Naive thymus-derived CD8-positive, alpha-beta T cell (primary cell): ENCODE measurements at places on chromosomes 4 and X. TPM values are rescaled to one million over a fixed set of nuclear protein-coding genes. Genes with fewer than 3 reads are reported as not detected.

DNA sequence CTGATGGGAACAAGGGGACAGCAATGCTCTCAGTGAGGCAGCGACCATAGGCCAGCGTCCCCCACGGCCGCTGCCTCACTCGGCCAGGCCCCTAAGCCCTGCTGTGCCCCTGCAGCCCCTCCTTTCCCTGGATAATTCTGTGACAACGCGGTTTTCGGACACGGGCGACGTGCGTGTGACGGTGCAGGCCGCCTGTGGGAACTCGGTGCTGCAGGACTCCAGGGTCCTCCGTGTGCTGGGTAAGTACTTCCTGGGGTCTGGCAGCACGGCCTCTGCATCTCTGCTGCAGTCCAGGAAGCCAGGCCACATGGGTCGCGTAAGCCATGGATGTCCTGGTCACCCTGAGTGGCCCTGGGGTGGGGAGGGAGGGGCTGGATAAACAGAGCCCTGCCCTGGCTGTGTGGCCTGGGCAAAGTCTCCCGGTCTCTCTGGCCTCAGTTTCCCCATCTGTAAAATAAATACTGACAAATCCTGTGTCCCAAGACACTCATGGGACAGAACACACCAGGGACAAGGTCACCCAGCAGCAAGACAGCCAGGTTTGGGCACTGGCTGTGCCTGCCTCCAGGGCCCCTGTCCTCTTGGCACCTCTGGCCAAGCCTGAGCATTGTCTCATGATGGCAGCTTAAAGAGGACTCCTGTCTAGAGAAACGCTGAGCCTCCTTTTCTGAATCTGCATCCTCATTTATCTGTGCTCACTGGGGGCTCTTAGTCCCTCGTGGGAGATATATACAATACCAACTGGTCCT is 212.8 kb downstream of the AFAP1 start:
- H3K27ac ChIP-seq = no peak overlapping the region
- H3K27me3 ChIP-seq = no peaks in the 10 kb centered on the region
- H3K4me1 ChIP-seq = no peaks in the 10 kb centered on the region
- H3K4me3 ChIP-seq = no peak overlapping the region
- DNase-seq = no peak

Gene DCAF8L1
- not detected for total RNA-seq

Gene CT45A1
- total RNA-seq = not detected

DNA sequence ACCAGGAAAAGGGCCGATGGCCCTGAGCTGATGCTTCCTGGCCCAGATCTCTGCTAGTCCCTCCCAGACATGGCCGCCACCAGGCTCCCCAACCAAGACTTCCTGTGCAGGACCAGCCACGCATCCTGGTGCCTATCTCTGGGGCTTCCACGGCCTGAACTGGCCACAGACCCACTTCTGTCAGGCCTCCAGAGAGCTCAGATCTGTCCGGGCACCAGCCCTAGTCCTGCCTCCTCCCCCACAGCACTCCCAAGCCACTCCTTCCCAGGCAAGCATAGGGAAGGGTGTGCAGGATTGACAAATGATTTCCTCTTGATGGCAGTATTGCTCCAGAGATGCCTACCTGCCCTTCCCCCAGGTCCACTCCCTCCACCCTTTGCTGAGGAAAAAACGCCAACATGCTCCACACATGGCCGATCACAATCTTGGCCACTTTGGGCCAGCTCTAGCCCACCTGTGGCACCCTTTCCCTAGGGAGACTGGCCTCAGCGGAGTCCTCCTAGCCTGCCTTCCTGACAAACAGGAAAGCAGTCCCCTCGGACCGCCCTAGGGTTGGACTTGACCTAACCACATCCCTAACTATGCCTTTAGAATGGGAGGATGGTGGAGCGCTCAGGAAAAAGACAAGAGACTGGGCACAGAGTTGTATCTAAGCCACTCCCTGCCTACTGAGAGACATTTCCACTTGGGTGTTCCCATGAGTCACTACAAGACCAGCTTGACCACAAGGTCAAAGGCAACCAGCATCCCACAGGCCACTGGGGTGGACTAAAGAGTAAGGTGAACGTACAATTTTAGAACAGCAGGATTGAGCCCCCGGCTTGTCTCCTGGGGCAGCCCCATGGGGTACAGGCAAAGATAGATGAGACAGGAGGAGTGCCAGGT is 277.5 kb upstream of the AGTR2 start:
- no peak overlapping the region for H3K27ac ChIP-seq
- H3K36me3 ChIP-seq = no peaks in the 10 kb centered on the region
- H3K4me3 ChIP-seq = no peak overlapping the region
- no peaks in the 10 kb centered on the region for H3K4me1 ChIP-seq

GRCh38 chr4:37562592-37562991 is 123.6 kb downstream of the RELL1 start:
- H3K4me3 ChIP-seq = no peak overlapping the region
- no peaks in the 10 kb centered on the region for H3K4me1 ChIP-seq
- no peaks in the 10 kb centered on the region for H3K27me3 ChIP-seq
- H3K27ac ChIP-seq = no peak overlapping the region

- H3K27me3 ChIP-seq = no peaks in the 10 kb centered on the region
- no peaks in the 10 kb centered on the region for H3K4me1 ChIP-seq
- H3K36me3 ChIP-seq = peaks cover 6% of the 10 kb centered on the region
- no peak overlapping the region for H3K27ac ChIP-seq
- DNase-seq = no peak
Observed at GRCh38 chr4:188008377-188008776, 12.8 kb downstream of the ZFP42 start.

Gene TRAM1L1
- not detected for total RNA-seq

- H3K27me3 ChIP-seq = no peaks in the 10 kb centered on the region
- no peaks in the 10 kb centered on the region for H3K36me3 ChIP-seq
- H3K27ac ChIP-seq = no peak overlapping the region
- H3K4me3 ChIP-seq = no peak overlapping the region
- DNase-seq = no peak
- no peaks in the 10 kb centered on the region for H3K4me1 ChIP-seq
Observed at GRCh38 chr4:20520901-20521300, 179.4 kb upstream of the PACRGL start.

DNA sequence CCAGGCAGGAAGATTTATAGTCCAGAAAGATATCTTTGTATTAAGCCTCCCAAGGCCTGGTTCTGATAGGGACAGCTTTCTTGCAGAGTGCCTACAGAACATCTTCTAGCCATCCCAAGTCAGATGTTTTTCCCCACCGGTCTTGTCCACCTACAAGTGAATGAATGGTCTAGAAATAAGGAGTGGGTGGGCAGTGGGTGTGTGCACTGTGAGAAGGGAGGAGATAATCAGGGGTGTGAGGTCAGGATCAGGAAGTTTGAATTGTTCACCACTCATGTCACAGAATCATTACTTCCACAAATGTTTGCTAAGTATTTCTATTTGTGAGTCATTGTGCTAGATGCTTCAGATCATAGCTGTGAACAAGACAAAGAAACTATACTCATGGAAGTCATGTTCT is 332.6 kb downstream of the NKX6-1 start:
- no peaks in the 10 kb centered on the region for H3K36me3 ChIP-seq
- no peak overlapping the region for H3K27ac ChIP-seq
- no peaks in the 10 kb centered on the region for H3K4me1 ChIP-seq
- H3K27me3 ChIP-seq = peaks cover 2% of the 10 kb centered on the region
- DNase-seq = no peak

DNA sequence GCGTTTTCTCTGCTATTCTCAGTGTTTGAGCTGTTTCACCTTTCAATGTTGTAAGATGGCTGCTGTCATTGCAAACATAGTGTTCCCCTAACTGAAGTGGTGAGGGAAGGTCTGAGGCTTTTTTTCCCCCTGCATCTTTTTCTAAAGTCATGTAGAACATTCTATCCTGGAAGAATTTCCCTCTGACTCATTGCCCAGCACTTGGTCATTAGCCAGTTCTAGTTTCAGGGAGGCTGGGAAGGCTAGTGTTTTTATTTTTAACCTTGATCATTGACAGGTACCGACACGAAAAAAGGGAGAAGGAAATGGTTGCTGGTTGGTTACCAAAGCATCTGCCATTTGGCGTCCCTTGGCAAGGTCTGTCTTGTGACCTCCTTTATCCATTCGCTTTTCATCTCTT is 6.6 kb downstream of the LANCL3 start:
- no peak overlapping the region for H3K4me3 ChIP-seq
- H3K27me3 ChIP-seq = peaks cover 11% of the 10 kb centered on the region
- no peaks in the 10 kb centered on the region for H3K36me3 ChIP-seq
- no peak overlapping the region for H3K27ac ChIP-seq

GRCh38 chr4:39255266-39255665 is 72.9 kb downstream of the WDR19 start:
- no peaks in the 10 kb centered on the region for H3K27me3 ChIP-seq
- peaks cover 13% of the 10 kb centered on the region for H3K36me3 ChIP-seq
- no peak overlapping the region for H3K27ac ChIP-seq
- DNase-seq = no peak

Gene TEX13C
- not detected for total RNA-seq

- H3K27me3 ChIP-seq = no peaks in the 10 kb centered on the region
- H3K27ac ChIP-seq = no peak overlapping the region
- H3K4me1 ChIP-seq = no peaks in the 10 kb centered on the region
- peak; percentile 20 for DNase-seq
- H3K4me3 ChIP-seq = no peak overlapping the region
Observed at GRCh38 chrX:55135171-55135570, 46.4 kb downstream of the PAGE2 start.

GRCh38 chr4:726235-726787 is 20.7 kb downstream of the PCGF3 start:
- H3K36me3 ChIP-seq = peaks cover 5% of the 10 kb centered on the region
- no peak overlapping the region for H3K27ac ChIP-seq
- peaks cover 24% of the 10 kb centered on the region for H3K4me1 ChIP-seq
- DNase-seq = no peak

Gene GAGE13
- not detected for total RNA-seq

Gene LGI2
- total RNA-seq = not detected

DNA sequence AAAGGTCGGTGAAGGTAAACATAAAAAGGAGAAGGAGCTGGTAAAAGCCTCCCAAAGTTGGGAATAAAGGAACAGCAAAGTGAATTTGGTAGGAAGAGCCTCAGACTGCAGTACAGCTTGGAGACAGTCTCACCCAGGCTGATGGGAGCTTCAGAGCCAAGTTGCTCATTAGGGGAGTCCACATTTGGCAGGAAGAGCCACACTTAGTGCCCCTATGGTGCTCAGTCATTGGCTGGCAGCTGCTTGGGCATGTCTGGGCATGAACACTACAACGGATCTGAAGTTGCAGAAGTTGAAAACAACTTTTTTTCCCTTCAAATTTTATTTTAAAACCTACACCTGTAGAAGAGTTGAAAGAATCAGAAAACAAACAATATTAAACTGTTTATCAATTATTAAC is 2497.3 kb downstream of the ARAP2 start:
- H3K36me3 ChIP-seq = no peaks in the 10 kb centered on the region
- H3K4me3 ChIP-seq = no peak overlapping the region
- no peaks in the 10 kb centered on the region for H3K4me1 ChIP-seq
- DNase-seq = no peak

DNA sequence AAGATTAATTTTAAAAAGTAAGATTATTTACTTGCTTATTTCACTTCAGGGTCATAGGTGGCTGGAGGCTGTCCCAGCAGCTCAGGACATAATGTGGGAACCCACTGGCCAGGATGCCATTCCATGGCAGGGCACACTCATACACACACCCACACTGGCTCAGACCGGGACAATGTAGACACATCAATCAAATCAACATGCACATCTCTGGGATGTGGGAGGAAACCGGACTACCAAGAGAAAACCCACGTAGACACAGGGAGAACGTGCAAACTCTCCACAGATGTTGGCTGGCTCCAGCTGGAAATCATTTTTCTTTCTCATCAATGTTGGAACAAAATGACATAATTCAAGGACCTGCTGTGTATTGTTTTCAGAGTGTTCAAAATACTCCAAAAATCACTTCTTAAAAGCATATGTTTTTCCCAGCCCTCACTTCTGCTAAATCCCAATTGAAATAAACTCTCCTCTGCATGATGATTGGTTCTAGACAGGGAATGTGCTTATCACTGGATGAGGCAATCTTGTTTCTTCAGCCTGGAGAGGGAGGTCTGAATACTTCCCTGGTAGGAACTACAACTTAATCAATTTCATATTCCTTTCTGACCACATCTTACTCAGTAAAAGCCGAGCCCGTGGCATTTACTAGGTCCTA is 18.6 kb upstream of the CPE start:
- DNase-seq = no peak
- H3K4me1 ChIP-seq = peaks cover 2% of the 10 kb centered on the region
- H3K27ac ChIP-seq = no peak overlapping the region
- no peaks in the 10 kb centered on the region for H3K36me3 ChIP-seq
- H3K27me3 ChIP-seq = peaks cover 27% of the 10 kb centered on the region
- no peak overlapping the region for H3K4me3 ChIP-seq

Gene DCX
- not detected for total RNA-seq

Gene TACC3
- total RNA-seq = 145 TPM

DNA sequence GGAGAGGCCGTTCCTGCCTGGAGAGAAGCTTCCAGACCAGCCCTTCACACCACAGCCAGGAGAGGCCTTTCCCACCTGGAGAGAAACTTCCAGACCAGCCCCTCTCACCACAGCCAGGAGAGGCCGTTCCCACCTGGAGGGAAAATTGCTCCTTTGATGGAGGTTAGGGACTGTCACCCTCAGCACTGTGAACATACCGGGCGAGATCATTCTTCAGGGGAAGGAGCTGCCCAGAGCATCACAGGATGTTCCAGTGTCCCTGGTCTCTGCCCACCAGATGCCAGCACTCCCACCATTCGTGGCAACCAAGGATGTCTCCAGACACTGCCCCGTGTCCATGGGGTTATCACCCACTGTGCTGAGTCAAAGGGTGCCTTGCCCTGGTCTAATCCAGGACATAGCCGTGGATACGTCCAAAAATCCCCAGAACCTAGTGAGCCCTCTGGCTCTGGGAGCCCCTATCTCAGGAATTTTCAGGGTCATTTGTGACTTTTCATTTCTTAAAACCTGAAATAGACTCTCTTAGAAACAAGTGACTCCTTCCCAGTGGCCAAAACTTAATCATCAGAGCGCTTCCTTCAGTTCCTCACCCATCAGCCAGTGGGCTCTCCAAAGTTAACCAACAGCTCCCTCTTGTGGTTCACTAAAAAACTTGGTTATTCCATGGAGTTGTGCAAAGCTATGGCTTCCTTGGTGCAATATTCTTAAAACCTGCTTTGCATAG is 80.2 kb downstream of the CRMP1 start:
- no peaks in the 10 kb centered on the region for H3K36me3 ChIP-seq
- H3K27me3 ChIP-seq = no peaks in the 10 kb centered on the region
- no peak overlapping the region for H3K4me3 ChIP-seq
- peak; percentile 2 for DNase-seq
- H3K4me1 ChIP-seq = no peaks in the 10 kb centered on the region

GRCh38 chr4:124288706-124289486 is 423.6 kb downstream of the ANKRD50 start:
- H3K36me3 ChIP-seq = no peaks in the 10 kb centered on the region
- no peak overlapping the region for H3K4me3 ChIP-seq
- no peaks in the 10 kb centered on the region for H3K4me1 ChIP-seq
- no peak overlapping the region for H3K27ac ChIP-seq
- H3K27me3 ChIP-seq = no peaks in the 10 kb centered on the region
- DNase-seq = no peak

Gene CT55
- total RNA-seq = not detected

DNA sequence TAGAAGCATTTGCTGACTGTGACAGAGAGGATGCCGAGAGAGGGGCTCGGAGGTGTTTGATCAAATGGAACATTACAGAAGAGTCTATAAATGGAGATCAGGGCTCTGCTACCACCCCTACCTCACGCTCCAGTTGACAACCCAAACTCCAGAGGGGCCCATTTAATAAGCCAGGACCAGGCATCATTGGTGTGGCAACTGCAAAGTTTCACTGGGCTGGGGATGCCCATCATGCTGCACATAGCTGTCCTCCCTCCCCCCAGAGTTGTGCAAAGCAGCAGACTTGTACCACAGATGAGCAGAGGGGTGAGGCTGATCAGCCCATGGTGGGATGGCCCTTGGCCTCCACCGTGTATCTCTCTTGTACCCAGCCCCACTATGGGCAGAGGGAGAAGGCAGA is 38.2 kb upstream of the XPNPEP2 start:
- no peaks in the 10 kb centered on the region for H3K27me3 ChIP-seq
- DNase-seq = no peak
- no peak overlapping the region for H3K4me3 ChIP-seq
- no peak overlapping the region for H3K27ac ChIP-seq
- H3K4me1 ChIP-seq = peaks cover 3% of the 10 kb centered on the region
